ENCODE measurements at places on chromosomes 5 and 9.

DNA sequence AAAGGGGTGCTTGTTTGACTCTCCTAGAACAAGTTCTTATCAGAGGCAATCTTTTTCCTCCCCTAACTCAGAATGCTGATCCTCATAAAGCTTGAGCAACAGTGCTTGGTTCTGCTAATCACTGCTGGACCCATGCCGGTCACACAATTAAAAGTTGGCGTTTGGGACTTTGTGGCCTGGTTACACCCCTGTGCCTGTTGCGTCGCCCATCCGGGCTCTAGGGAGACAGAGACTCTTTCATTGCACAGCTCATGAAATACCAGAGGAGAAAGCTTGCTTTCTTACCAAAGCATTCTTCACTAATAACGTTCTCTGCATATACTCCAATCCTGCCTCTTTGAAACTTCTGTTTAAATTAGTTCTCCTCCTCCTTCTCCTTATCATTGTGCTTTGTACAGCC is 301.1 kb downstream of the NR3C1 start:
- DNase-seq = no peak

- DNase-seq = no peak
Measured at GRCh38 chr5:160507221-160507721, 85.6 kb downstream of the PTTG1 start.

- no peak for DNase-seq
Measured at GRCh38 chr5:1374679-1375055, 29.8 kb upstream of the CLPTM1L start.

- DNase-seq = no peak
Measured at GRCh38 chr9:110622368-110622767, 42.8 kb upstream of the SVEP1 start.

- no peak for DNase-seq
Measured at GRCh38 chr9:119963798-119964372, 594.6 kb upstream of the BRINP1 start.

DNA sequence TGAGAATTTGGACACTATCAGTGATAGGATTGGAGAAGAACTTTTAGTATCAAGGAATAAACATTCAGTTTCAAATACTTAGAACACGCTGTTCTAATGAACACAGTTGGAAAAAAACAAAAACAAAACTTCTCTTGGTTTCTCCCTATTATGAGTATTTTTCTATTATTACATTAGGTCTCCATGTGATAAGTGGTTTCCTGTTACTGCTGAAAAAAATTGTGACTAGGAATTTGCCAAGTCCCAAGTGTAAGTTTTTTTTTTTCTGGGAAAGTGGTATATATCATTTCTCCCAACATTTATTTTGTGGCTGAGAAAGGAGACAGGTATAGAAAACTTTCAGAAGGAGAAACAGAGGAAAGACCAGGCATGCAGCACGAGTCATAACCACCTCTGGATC is 41.1 kb downstream of the PCSK1 start:
- DNase-seq = no peak

DNA sequence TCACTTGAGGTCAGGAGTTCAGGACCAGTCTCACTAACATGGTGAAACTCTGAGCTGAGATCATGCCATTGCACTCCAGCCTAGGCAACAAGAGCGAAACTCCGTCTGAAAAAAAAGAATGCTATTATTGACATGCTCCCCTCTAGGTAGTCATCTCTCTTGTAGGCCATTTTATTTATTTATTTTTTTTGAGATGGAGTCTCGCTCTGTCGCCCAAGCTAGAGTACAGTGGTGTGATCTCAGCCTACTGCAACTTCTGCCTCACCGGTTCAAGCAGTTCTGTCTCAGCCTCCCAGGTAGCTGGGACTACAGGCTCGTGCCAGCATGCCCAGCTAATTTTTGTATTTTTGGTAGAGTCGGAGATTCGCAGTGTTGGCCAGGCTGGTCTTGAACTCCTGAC is 20.6 kb upstream of the NIM1K start:
- DNase-seq = no peak

GRCh38 chr5:102049517-102049916 is 246.6 kb downstream of the SLCO4C1 start:
- no peak for DNase-seq

DNA sequence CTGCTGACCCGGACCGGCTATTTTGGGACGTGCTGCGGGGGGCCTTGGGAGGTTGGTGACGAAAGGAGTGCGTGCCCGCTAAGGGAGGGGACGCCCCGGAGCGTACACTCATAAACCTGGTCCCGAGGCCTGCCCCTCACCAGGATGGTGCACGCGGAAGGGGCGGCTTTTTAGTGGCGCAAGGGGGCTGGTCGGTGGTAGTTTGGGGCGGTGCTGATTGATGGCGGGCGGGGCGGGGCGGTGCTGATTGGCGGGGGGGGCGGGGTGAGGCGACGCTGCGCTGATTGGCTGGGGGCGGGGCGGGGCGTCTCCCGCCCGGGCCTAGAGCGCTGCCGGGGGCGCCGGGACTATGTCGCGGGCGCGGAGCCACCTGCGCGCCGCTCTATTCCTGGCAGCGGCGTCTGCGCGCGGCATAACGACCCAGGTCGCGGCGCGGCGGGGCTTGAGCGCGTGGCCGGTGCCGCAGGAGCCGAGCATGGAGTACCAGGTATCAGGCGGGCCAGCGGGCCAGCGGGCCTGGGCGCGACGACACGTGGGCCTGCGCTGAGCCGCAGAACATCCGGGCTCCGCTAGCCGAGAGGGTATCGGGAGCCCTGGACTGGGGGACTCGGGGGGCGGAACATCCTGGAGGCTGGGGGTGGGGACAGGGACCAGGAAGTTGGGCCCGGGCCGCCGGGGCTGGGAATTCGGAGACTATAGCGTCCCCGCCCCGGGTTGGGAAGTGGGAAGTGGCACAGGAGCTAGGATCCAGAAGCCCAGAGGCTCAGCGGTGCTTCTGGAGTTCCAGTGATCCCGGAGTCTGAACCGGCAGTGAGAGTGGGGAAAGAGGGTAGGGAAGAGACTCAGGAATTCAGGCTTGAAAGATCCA is at the start of gene FPGS:
FPGS (plus strand) TSS at position 307 of the 868 bp plus-strand sequence; CDS start at position 350, 43 bp downstream.
- peak; percentile 90 for DNase-seq

DNA sequence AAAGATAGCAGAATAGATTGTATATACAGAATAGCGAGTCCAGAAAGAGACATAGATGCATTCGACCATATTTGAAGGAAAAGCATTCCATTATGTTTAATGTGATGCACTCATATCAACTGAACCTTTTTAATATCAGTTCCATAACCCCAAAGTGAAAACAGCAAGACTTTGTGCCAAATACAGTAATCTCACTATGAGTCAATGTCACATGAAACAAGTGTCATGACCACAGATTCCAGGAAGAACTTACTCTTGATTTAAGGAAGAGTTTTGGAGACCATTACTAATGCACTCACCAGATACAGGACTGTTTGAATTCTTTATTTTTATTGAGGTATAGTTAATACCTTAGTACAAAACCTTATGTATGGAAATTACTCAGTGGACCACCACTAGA is 220.5 kb downstream of the SH3GL2 start:
- no peak for DNase-seq

- DNase-seq = no peak
Measured at GRCh38 chr9:123550012-123550411, 194.0 kb downstream of the CRB2 start.

DNA sequence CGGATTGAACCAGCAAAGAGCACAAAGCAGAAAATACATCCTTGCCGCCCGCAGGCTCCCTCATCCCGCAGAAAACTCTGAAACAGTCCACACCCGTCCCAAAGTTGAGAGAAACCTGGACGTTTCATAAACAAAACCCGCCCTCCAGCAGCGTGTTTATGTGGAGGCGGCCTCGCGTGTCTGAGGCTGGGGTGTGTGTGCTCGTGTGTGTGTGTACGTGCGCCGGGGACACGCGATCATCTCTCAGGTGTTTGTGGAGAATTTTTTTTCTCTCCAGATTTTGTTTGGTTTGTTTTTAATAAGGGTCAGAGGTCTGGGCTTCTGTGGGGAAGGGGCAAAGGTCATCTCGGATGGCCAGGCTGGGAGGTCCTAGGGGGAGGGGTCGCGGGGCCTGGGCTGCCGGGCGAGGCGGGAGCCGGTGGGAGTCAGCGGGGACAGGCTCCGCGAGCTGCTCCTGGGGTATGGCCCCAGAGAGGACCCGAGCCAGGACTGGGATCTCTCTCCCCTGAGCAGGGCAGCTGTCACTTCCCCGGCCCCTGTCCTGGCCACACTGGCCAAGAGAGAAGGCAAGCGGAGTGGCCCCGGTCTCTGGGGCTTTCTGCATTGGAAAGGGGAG is 206.4 kb downstream of the C9orf50 start:
- no peak for DNase-seq

DNA sequence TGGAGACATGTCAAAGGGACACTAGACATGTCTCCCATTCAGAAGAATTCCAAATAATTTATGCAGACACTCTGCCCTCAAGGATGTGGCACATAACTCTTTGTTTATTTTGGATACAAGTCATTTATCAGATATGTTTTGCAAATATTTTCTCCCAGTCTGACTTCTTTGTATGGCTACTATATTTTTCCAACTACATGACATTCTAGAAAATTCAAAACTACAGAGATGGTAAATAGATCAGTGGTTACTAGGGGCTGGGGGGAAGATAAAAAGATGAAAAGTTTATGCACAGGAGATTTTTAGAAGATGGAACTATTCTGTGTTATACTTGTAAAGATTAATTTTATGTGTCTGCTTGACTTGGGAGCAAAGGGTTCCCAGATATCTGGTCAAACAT is 347.3 kb upstream of the TRPC7 start:
- DNase-seq = no peak

DNA sequence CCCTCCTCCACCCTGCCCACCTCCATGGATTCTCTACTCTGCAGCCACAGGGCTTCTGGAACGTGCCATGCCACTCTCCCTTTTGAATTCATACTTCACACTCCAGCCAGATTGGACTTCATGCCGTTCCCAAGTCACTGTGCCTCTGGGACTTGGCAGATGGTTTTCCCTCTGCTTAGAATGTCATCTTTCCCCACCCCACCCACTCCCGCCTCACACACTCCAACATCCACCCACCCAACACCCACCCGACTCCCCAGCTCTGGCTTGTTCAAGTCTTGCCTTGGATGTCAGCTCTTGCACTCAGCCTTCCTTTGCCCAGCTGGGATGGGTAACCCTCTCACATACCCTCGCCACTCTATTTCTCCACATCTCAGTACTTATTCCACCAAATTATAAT is 142.1 kb upstream of the DHFR start:
- no peak for DNase-seq

DNA sequence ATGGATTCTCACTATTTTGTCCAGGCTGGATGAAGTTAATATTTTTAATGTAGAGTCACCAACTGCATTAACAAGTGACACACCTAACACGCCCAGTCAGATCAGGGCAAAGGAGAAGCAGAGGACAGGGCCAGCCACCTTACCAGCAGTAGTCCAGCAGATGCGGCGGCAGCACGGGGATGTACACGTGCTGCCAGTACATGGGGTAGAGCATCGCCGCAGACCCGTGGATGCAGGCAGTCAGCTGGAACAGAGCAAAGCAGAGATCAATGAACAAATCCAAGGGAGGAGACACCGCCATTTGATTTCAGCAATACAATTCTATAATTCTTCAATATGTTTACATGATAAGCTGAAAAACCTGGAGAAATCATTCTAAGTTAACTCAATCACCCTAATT is 274.2 kb downstream of the CRB2 start:
- peak; percentile 14 for DNase-seq

- no peak for DNase-seq
Measured at GRCh38 chr9:112764837-112765236, 14.3 kb downstream of the SNX30 start.

DNA sequence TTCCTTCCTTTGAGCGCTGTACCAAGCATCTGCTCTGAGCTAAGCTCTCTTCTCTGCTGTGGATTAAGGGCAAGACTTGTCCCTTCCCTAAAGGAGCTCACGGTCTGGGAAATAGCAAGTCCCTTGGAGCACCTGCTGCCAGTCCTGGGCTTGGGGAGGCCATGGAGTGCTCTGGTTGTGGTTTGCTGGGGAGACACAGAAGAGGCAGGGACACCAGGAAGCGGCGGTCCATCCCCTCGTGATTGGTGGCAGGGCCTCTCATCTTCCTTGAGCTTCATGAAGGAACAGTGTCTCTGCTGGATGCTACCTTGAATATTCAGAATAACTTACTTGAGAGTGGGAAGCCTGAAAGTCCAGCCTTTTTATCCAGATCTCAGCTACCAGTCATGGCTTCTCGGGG is 35.3 kb downstream of the COL5A1 start:
- no peak for DNase-seq

GRCh38 chr9:121884057-121884541 is 209.0 kb downstream of the TTLL11 start:
- DNase-seq = no peak

DNA sequence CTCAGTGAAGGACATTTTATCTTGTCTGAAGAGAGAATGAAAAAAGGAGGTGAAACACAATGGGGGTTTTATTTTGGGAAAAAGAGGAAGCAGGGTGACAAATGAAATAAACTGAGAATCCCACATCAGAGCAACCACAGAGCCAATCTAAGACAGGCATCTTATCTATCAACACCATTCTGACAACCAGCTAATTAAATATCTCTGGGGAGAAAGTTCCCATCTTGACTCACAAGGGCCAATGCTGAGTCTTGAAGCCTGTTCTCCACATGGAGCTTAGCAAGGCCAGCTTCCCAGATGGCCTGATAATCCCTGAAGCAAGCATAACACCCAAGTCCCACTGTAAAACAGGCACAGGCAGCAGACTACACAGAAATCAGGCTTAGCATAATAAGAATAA is 30.4 kb downstream of the DPYSL3 start:
- DNase-seq = no peak

DNA sequence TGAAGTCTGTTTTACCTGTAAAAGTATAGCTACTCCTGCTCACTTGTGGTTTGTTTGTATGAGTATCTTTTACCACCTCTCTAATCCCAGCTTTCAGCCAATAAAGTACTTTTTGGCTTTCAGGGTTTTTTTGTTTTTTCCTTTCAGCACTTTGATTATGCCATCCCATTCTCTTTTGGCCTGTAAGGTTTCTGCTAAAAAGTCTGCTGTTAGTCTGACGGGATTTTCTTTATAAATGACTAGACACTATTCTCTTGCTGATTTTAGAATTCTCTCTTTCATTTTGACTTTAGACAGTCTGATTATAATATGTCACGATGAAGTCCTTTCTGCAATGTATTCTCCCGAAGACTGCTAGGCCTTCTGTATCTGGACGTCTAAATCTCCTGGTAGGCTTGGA is 37.2 kb downstream of the TEX10 start:
- DNase-seq = no peak

GRCh38 chr5:114434396-114435219 is 72.7 kb downstream of the KCNN2 start:
- DNase-seq = no peak
